A549 treated with AZD2906 at 1 μM for 4 hours (cell line): ENCODE measurements at places on chromosomes 2 and 18. TPM values are rescaled to one million over a fixed set of nuclear protein-coding genes. Genes with fewer than 3 reads are reported as not detected.

Gene TLX2
- 0.24 to 0.37 TPM (median 0.30 TPM) in 5 replicates for total RNA-seq

Gene TMEM178A
- total RNA-seq = 0.10 to 0.16 TPM (median 0.13 TPM) in 5 replicates

Gene ZNF385B
- 0.07 to 0.21 TPM (median 0.13 TPM) in 4 of 5 replicates, not detected in the other for total RNA-seq

Gene SNTG2
- total RNA-seq = not detected in 5 replicates

Gene FAM237A
- total RNA-seq = not detected in 5 replicates

Gene DES
- total RNA-seq = 0.14 to 0.69 TPM (median 0.27 TPM) in 5 replicates
